ENCODE measurements at places on chromosomes 5 and 9.

GRCh38 chr9:135053133-135053532, 34.3 kb upstream of the OLFM1 start:
- DNase-seq: no peak

DNA sequence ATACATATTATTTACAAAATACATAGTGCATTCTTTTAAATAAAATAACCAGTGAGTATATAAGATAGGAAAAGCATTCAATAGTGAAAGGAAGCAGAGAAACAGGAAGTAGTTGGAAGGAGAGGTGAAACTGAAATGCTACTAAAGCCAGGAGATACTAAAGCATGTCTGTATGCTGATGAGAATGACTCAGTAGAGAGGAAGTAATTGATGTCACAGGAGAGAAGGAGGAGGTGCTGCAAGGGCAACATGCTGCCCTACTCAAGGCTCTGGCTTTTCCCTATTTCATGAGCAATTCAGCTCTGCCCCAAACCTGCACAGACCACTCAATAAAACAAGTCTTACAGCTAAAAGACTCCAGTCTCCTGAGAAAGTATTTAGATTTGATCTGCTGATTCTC, 108.5 kb upstream of the TXNDC8 start:
- DNase-seq: peak; percentile 4

GRCh38 chr9:8389531-8389930, 590.0 kb upstream of the DMAC1 start:
- DNase-seq: no peak

GRCh38 chr5:38018016-38018415, 178.2 kb upstream of the GDNF start:
- DNase-seq: no peak

DNA sequence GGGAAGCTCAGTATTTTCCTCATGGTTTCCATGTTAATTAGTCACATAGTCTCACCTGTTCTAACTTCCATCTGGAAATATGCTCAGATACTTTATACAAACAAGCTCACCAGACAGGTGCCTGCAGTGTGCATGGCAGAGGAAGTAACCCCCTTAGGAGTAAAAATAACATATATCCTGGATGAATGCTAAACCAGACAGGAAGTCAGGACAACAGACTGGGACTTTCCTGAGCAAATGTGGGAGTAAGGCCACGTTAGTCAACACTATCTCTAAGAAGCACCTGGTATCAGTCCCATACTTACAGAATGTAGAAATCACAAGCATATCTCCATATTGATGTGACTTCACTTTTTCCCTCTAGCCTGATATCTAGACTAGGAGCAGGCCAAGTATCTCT, 128.4 kb downstream of the SEC61B start:
- no peak for DNase-seq
